ENCODE measurements at places on chromosomes 11 and 22.

- no peak for DNase-seq
Measured at GRCh38 chr11:75888416-75888815, 73.4 kb downstream of the UVRAG start.

GRCh38 chr11:19980957-19981669, 179.2 kb downstream of the DBX1 start:
- no peak for DNase-seq

GRCh38 chr11:20881328-20882079, 212.1 kb downstream of the NELL1 start:
- DNase-seq, result no peak

DNA sequence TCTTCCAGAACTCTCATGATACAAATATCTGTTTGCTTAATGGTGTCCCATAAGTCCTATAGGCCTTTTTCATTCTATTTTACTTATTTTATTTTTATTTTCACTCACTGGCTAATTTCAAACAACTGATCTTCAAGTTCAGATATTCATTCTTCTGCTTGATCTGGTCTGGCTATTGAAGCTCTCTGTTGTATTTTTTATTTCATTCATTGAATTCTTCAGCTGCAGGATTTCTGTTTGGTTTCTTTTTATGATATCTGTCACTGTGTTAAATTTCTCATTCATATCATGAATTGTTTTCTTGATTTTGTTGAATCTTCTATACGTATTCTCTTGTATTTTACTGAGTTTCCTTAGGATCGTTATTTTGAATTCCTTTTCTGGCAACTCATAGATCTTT, 2.6 kb upstream of the OR10A3 start:
- DNase-seq, result no peak

- no peak for DNase-seq
Measured at GRCh38 chr11:36373016-36374010, 77.2 kb downstream of the PRR5L start.

DNA sequence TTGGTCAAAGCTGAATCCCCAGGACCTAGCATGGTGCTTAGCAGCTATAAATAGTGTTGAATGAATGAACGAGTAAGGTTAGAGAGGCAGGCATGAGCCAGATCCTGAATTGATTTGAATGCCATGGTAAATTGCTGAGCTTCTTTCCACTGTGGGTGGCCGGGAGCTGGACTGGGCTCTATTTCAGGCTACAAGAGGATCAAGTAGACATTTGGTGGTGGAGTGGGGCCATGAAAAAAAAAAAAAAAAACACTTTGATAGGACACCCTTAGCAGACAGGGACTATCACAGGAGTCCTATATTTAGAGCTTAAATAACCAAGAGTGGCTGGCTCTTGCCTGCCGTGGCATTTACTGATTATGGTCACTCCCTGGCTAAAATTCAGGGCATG, 77.6 kb downstream of the MIAT start:
- no peak for DNase-seq

GRCh38 chr11:47791774-47792430, 24.8 kb upstream of the FNBP4 start:
- no peak for DNase-seq

GRCh38 chr11:130213143-130213978, 53.8 kb downstream of the ST14 start:
- no peak for DNase-seq

DNA sequence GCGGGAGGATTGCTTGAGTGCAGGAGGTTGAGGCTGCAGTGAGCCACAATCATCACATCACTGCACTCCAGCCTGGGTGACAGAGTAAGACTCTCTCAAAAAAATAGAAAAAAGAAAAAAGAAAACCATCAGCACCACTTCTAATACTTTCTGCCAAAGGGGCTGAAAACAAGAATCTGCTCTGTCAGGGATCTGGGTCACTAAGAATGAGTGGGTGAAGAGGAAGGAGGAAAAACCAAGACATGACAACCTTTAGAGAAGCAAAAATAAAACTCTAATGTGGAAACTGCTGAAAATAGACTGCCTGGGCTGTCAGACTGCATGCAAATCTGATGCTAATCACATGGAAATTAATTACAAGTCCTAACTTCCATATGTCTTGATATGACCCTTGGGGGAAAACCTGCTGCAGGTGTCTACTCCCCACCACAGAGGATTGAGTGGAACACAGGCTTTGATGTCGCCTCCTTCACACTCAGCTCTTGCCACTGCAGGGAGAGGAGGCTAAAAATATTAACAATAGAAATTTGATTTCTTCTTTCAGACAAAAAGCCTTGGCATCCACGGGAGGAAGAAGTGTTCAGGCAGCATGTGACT, 62.5 kb upstream of the CRTAM start:
- no peak for DNase-seq

DNA sequence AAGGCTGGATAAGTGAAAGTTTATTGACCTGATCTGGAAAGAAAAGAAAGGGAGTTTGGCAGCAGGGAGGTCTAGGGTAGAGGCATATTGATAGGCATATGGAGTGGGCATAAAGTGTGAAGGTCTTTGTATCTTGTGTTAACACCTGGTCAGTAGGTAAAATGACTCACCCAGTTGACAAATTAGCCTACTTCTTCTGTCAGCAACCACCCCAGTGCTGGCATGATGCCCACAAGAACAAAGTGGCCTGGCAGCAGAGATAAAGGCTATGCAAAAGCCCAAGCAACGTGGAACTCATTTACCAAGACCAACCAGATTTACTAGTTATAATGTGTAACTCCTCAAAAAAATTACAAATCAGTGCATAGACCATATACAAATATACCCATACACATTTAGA, 4.9 kb downstream of the OR10A3 start:
- DNase-seq, result no peak
